ENCODE measurements at places on chromosomes 2 and 18. TPM values are rescaled to one million over a fixed set of nuclear protein-coding genes. Genes with fewer than 3 reads are reported as not detected.

DNA sequence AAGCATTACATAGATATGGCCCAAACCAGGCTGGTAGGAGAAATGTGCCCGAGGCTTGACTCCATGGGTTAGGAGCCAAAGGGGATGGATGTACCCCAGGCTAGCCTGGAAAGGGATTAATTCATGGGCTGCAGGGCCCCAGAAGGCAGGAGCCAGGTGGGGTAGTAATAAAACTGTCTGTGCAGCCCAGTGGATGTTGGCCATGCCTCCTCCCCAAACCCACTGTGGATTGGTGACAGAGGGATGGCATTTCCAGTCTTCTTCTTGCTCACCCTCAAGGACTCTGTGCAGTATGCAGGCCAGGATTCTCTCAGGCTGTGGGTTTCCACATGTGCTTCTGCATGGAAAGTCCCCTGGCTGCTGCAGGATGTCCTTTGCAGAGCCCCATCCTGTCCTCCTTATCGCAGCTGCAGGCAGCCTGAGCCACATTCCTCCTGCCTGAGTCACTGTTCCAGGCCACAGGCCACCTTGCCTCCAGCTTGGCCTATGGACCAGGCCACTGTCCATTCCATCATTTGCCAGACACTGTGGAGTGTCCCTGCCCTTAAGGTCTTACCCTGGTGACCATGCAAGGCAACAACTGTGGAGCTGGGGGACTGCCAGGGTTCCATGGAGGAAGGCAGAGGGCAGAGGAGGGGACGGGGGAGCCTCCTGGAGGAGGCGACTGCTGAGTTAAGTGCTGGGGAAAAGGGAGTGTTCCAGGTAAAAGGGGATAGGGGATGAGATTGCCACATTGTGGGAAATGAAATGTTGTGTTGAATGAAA, 38.9 kb downstream of the INO80C start:
- no peak for DNase-seq

DNA sequence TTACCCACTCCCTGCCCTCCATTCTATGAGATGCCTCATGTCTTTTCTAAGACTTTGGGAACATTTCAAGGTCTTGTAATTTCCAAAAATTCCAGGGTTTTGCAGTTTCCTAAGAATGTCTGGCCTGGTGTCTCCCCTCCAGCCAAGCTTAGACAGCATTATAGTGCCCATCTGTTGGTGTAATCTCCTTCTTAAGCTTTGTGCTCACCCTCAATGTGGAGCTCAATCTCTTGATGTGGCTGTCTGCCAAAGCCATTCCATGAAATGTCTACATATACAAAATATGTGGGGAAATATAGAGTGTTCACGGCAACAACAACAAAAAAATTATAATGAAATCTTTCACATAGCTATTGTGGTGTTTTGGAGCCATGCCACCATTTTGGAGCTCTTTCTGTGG, 558.4 kb downstream of the PIK3C3 start:
- DNase-seq, result no peak

DNA sequence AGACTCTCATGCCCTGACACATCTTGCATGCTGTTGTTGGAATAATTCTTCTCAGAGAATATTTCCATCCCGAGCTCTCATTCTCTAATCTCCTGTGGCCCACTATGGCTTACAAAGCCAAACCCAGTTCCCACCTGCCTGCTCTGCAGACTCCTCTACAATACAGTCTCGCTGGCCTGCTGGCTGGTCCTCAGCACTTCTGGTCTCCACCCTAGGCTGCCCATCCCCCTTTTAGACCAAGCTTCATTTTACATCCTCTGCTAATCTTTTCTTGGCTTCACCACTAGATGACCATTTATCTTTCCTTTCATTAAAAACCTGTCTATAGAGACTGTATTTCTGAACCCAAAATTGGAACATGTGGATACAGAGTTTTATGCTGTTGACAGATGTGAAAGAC, 42.5 kb upstream of the YPEL5 start:
- no peak for DNase-seq

Gene PROKR1
- total RNA-seq, result 6.9 TPM

- no peak for DNase-seq
Measured at GRCh38 chr2:169480079-169480465, 778 bp downstream of the BBS5 start.

GRCh38 chr2:51258301-51258700, 226.4 kb upstream of the NRXN1 start:
- no peak for DNase-seq

Gene FZD7
- 12.7 TPM for total RNA-seq

Gene CCL20
- 0.96 TPM for total RNA-seq

Gene MYO1B
- 43.4 TPM for total RNA-seq

Gene GYPC
- 444 TPM for total RNA-seq

Gene IL1RL1
- not detected for total RNA-seq

DNA sequence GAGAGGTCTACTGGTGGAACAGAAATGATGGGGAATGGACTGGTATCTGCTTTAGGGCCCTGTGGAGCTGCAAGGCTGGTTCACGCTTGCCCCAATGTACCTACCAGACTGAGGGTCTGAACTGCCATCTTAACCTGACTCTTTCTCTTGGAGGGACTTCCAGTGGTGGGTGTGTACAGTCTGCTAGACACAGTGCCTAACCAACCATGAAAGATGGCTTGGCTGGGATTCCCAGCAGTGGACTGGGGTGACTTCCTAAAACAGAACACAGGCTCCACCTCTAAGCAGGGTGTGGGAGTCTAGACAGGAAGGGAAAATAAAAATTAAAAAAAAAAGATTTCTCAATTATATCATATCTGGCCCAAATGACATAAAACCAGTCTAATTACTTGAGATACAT, 25.5 kb upstream of the MYO3B start:
- DNase-seq, result no peak

Gene EGR4
- total RNA-seq, result not detected

- no peak for DNase-seq
Measured at GRCh38 chr18:21132398-21132918, 20.8 kb upstream of the ROCK1 start.

Gene TMEFF2
- 0.03 TPM for total RNA-seq

GRCh38 chr2:36393738-36394256, 38.2 kb downstream of the CRIM1 start:
- DNase-seq, result no peak

- DNase-seq, result no peak
Measured at GRCh38 chr2:65939687-65940086, 495.2 kb upstream of the MEIS1 start.

Gene CDK5R2
- total RNA-seq, result 0.24 TPM

DNA sequence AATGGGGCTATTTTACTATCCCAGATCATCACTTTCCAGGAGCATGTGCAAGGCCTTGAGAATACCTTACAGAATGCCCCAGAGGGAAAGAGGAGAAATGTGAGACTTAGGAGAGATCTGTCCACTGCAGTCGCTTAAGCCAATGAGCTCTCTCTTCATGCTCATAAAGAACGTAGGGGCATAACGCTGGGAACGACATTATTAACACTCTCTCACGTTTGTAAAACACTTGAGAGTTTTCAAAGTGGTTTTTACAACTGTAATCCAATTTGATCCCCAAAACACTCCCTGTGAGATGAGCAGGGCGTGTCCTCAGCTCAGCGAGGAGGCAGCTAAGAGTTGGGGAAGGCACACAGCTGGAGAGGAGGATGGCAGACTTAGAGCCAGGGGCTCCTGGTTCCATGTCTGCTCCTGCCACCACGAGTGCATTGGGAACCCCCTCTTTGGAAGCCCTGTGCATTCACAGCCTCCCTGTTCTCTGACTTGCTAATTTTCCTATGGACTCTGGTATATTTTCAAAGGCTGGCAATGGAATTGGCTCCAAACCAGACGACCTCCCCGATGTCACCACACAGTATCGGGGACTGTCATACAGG, 97.4 kb downstream of the PLB1 start:
- DNase-seq, result no peak

Gene ZBTB7C
- total RNA-seq, result 0.16 TPM

DNA sequence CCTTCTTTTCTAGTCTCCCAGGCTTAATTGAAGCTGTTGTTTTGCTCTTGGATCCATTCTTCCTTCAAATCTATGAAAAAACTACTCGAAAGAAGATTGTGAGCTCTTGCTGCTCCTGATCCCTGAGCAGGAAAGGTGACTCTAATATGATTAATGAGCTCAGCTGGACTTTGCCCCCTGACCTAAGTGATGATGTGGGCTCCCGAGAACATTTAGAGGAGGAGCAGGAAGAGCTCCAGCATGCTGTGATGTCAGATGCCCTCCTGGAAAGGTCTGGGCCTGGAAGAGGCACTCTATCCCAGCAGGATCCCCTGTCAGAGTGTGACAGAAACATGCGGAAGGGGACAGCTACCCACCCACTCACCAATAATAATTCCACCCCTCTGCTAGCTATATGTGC, 117.9 kb upstream of the PELI1 start:
- no peak for DNase-seq

DNA sequence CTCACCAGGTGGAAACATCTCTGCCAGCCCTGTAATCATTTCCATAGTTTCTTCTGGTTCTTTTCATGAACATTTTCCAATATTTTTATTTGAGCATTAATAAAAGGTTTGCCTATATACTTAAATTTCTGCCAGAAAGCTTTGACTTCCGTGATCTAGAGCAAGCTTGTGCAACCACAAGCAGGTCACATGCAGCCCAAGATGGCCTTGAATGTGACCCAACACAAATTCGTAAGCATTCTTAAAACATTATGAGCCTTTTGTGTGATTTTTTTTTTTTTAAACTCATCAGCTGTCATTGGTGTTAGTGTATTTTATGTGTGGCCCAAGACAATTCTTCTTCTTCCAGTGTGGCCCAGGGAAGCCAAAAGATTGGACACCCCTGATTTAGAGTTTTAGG, 51.6 kb downstream of the NEDD4L start:
- DNase-seq, result no peak

DNA sequence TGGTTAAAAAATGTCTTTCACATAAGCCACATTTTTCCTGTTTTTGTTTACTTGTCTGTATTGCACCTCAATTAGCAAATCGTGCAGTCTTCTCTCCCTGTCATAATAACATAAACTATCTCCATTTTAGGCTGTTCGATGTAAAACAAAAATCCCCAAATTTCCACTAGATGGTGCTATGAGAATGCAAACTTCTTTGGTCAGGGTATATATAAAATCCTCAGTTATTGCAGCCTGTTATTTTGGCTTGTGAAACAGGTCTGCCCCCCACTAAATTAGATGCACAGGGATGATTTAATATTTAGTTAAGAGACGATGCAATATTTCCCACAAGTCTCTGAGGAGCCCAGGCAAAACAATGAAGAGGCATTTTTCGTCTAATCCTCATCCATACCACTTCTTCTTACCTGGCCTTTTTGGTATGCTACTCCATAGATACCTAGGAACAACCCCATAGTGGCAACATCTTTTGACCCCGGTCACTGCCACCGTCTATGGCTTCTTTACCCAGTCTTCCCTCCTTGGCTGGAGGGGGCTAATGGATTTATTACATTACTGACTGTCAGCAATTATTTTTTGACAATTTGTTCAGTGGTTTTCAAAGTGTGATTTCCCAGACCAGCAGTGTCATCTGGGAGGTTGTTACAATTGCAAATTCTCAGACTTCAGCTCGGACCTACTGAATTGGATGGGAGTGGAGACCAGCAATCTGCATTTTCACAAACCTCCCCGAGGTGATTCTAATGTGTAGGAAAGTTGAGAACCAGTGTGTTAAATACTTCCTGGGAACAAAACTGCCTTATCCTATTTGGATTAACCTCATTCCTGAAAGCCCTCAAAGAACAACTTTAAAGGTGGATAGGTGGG, 117.4 kb upstream of the CWC22 start:
- DNase-seq, result peak; percentile 77

DNA sequence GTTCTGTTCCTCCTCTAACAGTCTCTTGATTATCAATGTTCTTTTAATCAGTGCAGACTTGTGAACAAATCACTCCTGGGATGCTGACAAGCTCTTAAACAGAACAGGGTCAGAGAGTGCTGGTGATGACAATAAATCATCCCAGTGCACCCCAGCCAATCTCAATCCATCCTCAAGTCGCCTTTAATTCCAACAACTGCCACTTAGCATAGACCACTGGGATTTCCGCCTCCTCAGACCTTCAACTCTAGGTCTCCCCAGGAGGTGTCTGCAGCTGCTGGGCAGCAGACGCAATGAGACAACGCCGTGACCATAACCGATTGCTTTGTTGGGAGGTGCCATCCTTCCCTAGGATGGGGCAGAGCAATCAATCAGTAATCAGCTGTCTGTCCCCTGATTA, 184.2 kb upstream of the ACAA2 start:
- DNase-seq, result no peak

Gene LYG1
- total RNA-seq, result 0.29 TPM

GRCh38 chr2:207467716-207468347, 61.9 kb upstream of the CREB1 start:
- peak; percentile 10 for DNase-seq

GRCh38 chr2:109168716-109169115, 39.7 kb downstream of the SH3RF3 start:
- DNase-seq, result no peak

DNA sequence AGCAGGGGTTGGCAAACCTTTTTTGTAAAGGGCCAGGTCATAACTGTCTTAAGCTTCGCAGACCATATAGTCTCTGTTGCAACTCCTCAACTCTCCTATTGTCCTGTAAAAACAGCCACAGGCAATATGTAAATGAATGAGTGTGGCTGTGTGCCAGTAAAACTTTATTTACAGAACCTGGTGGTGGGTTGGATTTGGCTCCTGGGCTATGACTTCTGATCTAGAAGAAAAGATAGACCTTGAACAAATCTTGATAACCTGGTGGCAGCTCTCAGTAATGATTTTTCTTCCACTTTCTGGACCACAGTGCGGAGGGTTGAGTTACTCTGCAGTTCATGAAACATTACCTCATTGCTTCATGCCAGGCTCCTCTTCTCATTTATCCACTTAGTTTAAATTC, 139.3 kb downstream of the MYCN start:
- no peak for DNase-seq

All from SK-MEL-5 (cell line).